ENCODE measurements at places on chromosomes 6 and 20. TPM values are rescaled to one million over a fixed set of nuclear protein-coding genes. Genes with fewer than 3 reads are reported as not detected.

The TRIM31 gene
- 2.0 TPM for total RNA-seq

The RSPH9 gene
- total RNA-seq = 0.17 TPM

The HUS1B gene
- total RNA-seq = 0.26 TPM

The ATRN gene
- 24.2 TPM for total RNA-seq

The IL17A gene
- total RNA-seq = not detected

The MATN4 gene
- not detected for total RNA-seq

The MGME1 gene
- total RNA-seq = 46.2 TPM

The SCAND1 gene
- total RNA-seq = 91.3 TPM

The LAMA4 gene
- 1.8 TPM for total RNA-seq

The B3GAT2 gene
- 0.04 TPM for total RNA-seq

The LIME1 gene
- 11.6 TPM for total RNA-seq

The PSORS1C2 gene
- not detected for total RNA-seq

The ADRM1 gene
- 159 TPM for total RNA-seq

The SPATA25 gene
- 0.70 TPM for total RNA-seq

The PRPH2 gene
- total RNA-seq = not detected

The APOBEC2 gene
- not detected for total RNA-seq

The CLDN20 gene
- total RNA-seq = not detected

The FLRT3 gene
- total RNA-seq = 1.6 TPM

The MICB gene
- 8.6 TPM for total RNA-seq

The PLCB4 gene
- 15.2 TPM for total RNA-seq

The ULBP1 gene
- total RNA-seq = 1.1 TPM

The EPPIN gene
- total RNA-seq = not detected

The GRM4 gene
- total RNA-seq = 0.09 TPM

The RAET1G gene
- 10.6 TPM for total RNA-seq

The FNDC1 gene
- 0.21 TPM for total RNA-seq

The FAM209B gene
- total RNA-seq = 0.42 TPM

The STX7 gene
- 19.0 TPM for total RNA-seq

The TNXB gene
- 0.89 TPM for total RNA-seq

The TBX18 gene
- total RNA-seq = 19.0 TPM

The HELZ2 gene
- total RNA-seq = 9.5 TPM

The MEI4 gene
- total RNA-seq = not detected

The SSTR4 gene
- total RNA-seq = not detected

The ARMH2 gene
- total RNA-seq = not detected

The GDAP1L1 gene
- total RNA-seq = not detected

The TJAP1 gene
- total RNA-seq = 20.8 TPM

The MYLK4 gene
- total RNA-seq = 0.14 TPM

The BEND6 gene
- total RNA-seq = 1.7 TPM

The ASIP gene
- not detected for total RNA-seq

The WFDC2 gene
- total RNA-seq = 0.15 TPM

The LHFPL5 gene
- 0.13 TPM for total RNA-seq

The ARMC2 gene
- 3.0 TPM for total RNA-seq

All from A549 treated with DMSO at 1 μM for 4 hours (cell line).